CD4-positive, alpha-beta T cell treated with Interleukin-10 for 1 hour (primary cell): ENCODE measurements at places on chromosomes 11 and 22.
A peak's percentile ranks its signal among the peaks of the same experiment; 100 is the strongest.

- no peak for DNase-seq
Measured at GRCh38 chr11:65766535-65766934, 14.2 kb downstream of the AP5B1 start.

GRCh38 chr11:100575860-100576717, 111.0 kb upstream of the ARHGAP42 start:
- peak; percentile 5 for DNase-seq

DNA sequence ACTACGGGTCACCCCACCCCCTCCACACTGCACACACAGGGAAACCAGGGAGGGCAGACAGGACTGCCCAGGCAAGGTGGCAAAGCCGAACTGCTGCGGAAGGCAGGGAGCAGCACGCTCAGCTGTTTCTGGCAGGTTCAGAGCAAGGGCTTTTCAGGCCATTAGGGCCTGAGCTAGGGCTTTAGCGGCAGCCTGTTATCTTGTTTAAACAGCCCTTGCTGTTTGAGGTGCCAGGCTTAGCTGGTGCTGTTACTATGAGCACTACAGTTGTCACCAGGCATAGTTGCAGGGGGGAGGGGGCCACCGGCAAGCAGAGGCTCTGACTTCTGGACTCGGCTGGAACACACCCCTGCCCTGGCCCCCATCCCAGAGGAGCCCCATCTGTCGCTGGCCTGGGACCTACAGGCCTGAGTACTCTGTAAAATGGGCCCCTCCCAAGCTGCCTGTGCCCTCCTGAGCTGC, 34.9 kb downstream of the RSPH14 start:
- no peak for DNase-seq

DNA sequence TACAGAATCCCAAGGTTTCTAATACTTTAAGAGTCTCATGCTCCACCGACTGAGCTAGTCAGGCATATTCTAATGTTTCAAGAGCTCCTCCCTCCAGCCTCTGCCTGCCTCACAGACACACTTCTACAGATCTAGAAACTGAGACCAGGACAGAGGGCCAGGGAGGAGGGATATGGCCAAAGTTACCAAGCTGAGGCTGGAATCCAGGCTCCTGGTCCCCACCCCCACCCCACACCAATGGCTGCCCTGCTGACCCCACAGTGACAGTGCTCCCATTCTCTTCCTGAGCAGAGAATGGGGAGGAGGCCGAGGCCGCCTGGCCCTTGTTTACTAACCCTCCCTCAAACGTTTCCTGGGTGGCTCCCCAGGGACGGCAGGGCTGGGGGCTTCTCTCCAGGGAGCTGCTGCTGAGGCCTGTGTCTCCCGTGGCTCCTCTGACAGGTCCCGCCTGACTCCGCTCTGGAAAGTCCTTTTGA, 2.2 kb downstream of the PLEKHB1 start:
- DNase-seq: no peak

- no peak for DNase-seq
Measured at GRCh38 chr11:9826390-9826789, 162.5 kb downstream of the SWAP70 start.

DNA sequence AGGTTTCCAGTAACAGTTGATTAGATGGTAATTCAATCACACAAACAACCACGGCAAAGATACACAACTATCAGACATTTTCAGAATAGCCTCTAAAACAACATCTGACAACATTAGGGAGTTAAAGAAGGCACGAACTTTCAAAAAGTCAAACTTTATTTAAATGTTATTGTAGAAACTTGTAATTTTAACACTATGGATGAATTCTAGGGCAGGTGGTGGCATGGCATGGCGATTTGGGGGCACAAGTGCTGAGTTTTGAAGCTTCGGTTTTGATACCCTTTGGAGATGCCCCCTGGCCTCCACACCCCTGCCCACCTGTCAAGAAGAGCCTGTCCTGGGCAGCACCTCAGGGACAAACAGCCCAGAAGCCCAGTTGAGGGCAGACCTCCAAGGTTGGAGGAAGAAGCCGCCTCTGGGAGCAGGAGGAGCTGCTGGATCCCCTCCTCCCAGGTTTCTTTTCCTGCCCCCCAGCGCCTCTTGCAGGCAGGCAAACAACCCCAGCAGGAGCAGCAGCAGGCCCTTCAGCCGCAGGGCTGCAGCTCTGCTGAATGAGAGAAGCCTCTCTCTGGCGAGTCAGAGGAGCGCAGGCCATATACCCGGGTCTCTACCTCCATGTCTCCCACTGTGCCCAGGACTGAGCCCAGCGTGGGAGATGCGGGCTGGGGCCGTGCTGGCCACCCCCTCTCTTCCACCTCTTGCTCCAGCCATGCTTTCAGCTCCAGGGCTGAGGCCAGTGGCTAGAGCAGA, 102.1 kb upstream of the IGLL5 start:
- no peak for DNase-seq

- DNase-seq: no peak
Measured at GRCh38 chr11:115364896-115365295, 139.3 kb downstream of the CADM1 start.

DNA sequence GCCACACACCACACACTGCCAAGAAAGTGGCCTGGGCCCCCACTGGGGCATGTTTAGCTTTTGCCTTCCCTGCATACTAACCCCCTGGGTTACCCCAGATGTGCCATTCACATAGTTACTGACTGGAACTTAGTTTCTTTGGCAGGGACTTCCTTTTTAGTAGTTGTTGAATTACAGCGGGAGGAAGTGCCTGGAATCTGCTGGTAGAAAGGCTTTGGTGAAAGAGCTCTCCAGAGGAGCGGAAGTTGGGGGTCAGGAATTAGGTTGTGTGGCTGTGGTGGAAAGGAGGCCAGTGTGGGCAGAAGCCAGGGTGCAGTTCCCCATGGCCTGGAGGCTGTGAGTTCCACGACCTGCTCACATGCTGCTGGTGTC, 69.0 kb downstream of the MED15 start:
- DNase-seq: no peak

DNA sequence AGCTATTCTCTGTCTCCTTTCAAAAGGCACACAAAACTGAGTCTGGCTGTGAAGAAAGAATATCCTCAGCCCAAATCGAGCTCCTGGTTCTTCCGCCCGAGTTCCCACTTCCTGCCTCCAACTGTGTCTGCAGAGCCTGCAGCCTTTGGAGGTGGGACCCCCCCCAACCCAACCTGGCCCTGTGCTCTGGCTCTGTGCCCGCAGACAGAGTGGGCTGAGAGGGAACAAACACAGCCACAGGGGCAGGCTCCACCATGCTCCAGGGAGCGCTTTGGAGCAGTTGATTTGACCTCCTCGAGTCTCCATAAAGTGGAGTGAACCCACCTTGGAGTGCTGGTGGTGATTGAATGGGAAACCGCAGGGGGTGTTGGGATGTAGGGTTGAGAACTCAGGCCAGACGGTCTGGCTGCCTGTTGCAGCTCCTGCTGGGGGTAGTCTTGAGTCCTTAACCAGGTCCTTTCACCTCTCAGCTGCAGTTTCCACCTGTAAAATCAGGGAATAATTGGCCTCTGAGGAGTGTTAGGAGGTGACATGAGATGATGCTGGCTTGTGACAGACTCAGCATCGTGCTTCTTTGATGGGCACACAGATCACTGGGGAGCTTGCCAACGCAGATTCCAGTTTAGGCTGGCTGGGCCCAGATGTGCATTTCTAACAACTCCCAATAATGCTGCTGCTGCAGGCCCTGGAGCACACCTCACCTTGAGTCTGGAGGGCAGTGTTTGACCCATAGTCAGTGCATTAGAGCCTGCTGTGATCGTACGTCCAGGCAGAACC, 11.4 kb downstream of the DAGLA start:
- no peak for DNase-seq

GRCh38 chr11:3184732-3185347, 19.7 kb upstream of the OSBPL5 start:
- no peak for DNase-seq

- no peak for DNase-seq
Measured at GRCh38 chr22:43391306-43391705, 20.5 kb upstream of the MPPED1 start.

DNA sequence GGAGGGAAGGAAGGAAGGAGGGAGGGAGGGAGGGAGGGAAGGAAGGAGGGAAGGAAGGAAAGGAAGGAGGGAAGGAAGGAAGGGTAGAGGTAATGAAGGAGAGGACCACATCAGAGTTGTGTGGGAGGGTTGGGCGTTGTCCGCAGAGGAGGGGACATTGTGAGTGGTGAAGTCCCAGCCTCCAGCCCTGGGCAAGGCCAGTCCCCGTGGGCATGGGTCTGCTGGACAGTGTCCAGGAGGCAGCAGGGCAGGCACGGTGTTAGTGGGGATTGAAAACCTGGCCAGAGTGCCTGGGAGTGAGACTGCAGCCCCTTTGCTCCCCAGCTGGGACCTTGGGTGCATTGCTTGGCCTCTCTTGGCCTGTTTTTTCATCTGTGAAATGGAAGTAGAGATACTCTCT, 1462.3 kb downstream of the BRD1 start:
- DNase-seq: no peak

DNA sequence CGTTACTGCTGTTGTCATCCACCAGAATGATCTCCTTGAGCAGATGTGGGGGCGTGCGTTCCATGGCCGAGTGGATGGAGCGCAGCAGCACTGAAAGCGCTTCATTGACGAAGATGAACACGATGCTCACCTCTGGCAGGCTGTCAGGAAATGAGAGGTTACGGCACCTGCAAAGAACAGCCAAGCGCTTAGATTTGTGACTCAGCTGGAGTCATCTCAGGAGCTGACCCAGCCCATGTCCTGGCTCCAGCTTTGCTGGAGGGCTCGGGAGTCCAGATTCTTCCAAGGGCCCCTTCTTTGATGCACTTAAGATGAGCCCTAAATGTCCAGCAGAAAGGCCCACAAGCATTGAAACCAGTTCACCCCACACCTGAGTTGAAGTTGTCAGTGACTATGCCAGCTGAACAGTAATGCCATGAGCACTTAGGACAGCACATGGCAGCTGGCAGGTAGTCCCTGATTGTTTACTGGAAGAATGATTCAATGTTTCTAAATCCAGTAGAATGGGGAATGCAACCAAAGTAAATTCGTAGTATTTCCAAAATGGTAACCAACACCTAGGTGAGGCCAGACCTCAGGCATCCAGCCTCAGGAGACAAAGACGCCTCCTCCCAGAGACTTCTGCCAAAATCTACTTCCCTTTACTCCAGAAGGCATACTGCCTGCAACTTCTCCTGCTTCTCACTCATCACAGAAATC, 79.7 kb upstream of the CSNK2A3 start:
- DNase-seq: no peak

GRCh38 chr11:103680826-103681225, 355.6 kb upstream of the DDI1 start:
- DNase-seq: no peak

GRCh38 chr22:34019190-34019845, 99.0 kb upstream of the LARGE1 start:
- no peak for DNase-seq

DNA sequence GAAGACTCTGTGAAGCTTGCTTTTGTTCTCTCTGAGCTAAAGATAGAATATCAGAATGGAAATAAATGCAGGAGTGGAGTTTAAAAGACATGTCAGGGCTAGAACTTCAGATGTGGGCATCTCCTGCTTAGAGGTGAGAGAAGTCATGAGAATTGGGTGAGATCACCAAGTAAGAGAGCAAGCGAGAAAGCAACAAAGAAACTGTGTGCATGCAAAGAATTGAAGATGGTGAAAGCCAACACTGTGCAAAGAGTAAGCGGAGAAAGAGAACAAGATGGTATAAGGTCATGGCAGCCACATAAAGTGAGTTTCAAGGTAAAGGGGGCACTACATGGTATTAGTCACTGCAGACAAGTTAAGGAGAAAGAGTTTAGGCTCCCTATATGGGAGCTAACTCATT, 57.3 kb upstream of the SCUBE2 start:
- no peak for DNase-seq

DNA sequence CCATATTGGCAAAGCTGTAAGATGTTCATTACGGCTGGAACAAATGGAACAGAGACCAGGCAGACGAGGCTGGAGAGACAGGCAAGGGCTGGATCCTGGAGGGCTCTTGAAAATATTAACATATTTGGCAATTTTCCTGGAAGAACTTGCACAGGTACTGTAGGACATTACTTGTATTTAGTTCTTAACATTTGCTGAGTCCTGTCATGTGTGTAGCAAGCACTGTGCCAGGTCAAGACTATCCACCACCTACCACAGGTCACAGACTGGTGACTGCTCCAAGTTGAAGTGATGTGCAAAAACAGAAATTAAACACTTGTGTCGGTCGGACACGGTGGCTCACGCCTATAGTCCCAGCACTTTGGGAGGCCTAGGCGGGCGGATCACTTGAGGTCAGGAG, 58.7 kb upstream of the TNRC6B start:
- no peak for DNase-seq

- DNase-seq: no peak
Measured at GRCh38 chr22:34943830-34944229, 122.1 kb upstream of the ISX start.

DNA sequence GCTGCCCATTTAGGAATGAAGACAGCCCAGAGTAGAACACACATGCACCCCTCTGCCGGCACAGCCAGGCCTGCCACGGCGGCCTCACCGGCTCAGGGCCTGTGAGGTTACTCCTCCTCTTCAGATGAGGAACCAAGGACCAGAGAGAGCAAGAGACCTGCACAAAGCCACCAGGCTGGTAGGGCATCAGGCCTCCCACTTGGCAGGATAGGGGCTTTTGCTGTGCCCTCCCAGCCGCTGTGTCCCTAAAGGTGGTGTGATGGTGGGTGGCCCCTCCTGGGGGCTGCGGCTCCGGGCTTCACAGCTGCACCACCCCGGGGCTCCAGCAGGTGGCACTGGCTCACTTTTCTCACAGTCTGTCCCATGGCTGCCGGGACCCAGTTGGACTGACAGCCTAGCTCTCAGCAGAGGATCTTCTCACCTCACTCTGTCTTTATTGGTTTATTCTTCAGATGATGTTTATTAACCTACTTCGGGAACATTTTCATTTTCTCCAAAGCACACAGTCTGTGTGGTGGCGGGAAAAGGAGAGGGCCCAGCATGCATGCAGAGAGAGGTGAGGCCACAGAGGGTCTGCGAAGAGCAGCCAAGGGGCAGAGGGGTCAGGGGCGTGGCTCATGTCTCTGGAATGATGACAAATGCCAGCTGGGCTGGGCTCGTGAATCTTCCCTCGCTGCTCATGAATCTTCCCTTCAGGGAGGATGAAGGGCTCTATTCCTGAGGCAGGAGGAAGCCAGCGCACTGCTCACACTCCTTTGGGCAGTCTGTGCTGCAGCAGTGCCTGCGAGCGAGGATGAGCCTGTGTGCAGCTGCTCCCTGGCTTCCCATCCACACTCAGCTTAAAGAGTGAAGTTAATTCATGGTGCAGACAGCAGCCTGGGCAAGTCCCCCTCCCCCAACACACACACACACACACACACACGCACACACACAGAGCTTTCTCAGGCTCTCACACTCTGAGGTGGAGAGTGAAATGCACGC, 101.1 kb upstream of the PITPNB start:
- DNase-seq: peak; percentile 46

DNA sequence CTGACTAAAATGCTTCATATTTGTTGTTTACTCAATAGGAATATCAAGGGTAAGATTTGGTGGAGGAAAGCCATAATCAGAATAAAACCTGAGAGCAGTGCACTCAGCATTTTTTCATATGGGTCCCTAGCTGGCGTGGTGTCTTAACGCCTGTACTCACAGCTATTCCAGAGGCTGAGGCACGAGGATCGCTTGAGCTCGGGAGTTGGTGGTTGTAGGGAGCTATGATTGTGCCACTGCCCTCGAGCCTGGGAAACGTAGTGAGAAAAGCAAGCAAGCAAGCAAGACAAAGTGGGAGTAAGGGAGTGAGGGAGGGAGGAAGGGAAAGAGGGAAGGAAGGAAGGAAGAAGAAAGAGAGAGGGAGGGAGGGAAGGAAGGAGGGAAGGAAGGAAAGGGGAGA, 242.5 kb downstream of the OR4C45 start:
- DNase-seq: no peak

- DNase-seq: no peak
Measured at GRCh38 chr11:9820260-9820659, 156.4 kb downstream of the SWAP70 start.
